ENCODE measurements at places on chromosomes 1 and 21.
A peak's percentile ranks its signal among the peaks of the same experiment; 100 is the strongest.

DNA sequence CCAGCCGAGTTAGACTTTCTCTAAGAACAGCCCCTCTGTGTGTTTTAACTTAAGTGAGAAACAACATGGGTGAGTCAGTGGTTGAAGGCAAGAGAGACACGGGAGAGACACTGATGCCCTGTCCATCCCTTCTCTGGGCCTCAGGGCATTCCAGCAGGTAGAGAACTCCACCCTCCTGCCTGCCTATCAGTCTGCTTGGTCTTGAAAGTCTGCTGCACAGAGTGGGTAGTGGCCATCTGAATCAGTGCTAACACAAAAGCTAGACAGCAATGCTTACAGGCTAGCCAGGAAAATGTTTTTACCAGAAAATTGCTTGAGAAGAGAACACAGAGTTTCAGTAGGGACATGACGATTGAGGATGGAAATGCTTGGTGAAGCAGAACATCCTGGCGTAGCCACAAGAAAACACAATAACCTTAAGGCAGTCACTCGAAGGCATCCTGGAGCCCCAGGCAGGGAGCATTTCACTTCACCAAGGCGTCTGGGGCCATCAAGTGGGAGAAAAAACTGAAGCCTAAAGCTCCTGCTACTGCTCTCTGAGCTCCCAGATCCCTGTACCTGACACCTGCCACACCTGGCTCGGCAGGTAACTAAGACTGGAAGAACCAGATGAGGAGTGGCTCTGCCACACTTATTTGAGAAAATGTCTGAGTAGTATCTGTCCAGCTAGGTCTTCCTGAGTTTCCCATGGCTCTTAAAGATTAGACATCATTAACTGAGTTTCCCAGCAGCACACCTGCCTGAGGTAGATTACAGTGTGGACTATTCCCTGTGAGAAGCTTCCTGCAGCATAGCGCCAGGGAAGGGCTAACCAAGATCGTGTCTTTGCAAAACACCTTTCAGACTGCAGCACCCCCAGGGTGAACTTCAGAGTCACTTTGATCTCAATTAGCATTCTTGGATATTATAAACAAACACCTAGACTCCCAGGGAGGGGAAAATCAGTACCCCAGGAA is 18.1 kb upstream of the LBR start:
- no peak for DNase-seq

DNA sequence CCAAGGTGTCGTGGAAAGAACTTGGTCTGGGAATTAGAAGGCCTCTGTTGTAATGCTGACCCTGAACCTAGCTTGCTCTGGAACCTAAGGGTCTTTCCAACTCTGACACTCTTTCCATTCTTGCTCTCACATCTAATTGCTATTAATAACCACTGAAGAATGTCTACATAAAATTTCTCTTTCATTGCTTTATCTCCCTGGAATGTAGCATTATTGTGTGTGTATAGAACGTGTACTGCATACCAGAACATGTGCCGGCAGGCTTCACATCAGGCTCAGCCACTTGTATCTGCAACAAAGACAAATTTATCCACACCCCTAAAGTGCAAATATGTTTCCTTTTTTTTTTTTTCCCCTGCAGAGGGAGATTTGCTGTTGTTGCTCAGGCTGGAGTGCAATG is 13.9 kb upstream of the LAX1 start:
- DNase-seq: peak; percentile 65

GRCh38 chr21:36260802-36261201 is 59.2 kb upstream of the MORC3 start:
- no peak for DNase-seq

DNA sequence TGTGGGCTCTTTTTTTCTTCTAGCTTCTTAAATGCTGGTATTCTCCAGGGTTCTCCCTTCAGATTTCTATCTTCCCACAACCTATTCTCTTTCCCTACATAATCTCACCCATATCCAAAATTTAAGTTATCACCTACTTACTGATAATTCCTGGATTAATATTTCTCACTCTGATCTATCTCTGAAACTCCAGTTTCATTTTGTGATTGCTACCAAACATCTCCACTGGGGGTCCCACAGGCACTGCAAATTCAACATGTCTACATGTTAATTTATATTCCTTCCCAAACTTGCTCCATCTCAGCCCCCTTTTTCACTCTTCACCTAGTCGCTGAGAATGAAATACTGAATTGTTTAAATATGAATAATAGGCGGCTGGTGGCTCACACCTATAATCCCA is 9.9 kb upstream of the C1orf141 start:
- DNase-seq: no peak

- no peak for DNase-seq
Measured at GRCh38 chr1:64320922-64321614, 117.6 kb downstream of the UBE2U start.

- DNase-seq: no peak
Measured at GRCh38 chr1:163758977-163759670, 437.4 kb downstream of the NUF2 start.

DNA sequence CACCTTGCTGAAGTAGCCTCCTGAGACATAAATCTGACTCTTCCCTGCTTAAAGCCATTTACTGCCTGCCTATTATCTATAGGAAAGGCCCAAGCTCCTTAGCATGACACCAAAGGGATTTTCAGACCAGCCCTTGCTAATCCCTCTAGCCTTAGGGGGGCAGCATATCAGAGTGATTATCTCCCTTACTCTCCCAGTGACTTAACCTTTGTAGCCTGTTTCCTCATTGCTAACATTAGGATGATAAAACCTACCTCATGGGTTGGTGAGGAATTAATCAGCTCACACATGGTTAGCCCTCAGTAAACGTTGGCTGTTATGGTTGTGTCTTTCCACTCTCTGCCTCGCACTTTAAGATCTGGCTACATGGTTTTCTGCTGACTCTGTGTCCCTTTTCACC is 70.1 kb downstream of the ROR1 start:
- no peak for DNase-seq

DNA sequence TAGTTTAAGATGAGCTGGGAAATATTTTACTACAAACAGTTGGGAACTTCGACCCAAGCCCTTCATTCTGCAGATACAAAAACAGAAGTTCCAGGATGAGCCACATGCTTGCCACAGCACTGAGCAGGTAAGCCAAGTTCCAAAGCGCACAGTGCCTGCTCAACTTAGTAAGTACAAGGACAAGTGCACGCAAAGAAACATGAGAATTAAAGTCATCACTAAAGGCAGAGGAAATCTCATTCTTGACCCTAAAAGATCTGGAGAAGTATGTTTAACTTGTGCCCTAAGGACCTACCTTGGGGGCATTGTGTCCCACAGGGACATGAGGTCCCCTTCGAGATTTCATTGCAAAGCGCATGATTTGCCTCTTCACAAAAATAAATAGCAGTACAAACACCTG is 1.2 kb upstream of the UBAP2L start:
- no peak for DNase-seq

DNA sequence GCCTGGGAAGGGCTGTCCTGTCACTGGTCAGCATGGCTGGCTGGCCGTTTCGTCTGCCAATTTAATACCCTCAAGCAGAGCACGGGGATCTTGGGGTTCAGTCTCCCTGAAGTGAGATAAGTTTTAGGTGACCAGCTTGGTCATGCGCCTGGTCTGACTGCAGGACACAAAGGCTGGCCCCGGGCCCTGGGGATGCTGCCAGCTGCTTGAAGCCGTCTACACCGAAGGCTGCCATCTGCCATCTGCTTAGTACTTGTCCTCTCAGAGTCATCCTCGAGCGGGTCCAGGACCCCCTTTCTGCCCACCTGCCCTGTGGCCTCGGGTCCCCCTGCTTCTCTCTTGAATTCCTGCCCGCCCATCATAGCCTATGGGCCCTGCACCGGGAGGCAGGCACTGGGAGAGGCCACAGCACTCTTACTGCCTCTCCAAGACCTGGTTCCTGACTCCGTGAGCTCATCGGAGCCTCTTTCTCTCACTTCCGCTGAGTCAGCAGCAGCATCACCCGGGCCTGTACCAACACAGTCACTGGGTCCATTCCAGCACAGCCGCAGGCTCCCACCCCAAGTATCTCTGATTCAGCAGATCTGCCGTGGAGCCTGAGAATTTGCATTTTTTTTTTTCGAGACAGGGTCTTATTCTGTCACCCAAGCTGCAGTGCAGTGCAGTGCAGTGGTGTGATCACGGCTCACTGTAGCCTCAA is 7.0 kb downstream of the FBLIM1 start:
- no peak for DNase-seq

- DNase-seq: no peak
Measured at GRCh38 chr21:45578176-45578801, 36.0 kb upstream of the SLC19A1 start.

DNA sequence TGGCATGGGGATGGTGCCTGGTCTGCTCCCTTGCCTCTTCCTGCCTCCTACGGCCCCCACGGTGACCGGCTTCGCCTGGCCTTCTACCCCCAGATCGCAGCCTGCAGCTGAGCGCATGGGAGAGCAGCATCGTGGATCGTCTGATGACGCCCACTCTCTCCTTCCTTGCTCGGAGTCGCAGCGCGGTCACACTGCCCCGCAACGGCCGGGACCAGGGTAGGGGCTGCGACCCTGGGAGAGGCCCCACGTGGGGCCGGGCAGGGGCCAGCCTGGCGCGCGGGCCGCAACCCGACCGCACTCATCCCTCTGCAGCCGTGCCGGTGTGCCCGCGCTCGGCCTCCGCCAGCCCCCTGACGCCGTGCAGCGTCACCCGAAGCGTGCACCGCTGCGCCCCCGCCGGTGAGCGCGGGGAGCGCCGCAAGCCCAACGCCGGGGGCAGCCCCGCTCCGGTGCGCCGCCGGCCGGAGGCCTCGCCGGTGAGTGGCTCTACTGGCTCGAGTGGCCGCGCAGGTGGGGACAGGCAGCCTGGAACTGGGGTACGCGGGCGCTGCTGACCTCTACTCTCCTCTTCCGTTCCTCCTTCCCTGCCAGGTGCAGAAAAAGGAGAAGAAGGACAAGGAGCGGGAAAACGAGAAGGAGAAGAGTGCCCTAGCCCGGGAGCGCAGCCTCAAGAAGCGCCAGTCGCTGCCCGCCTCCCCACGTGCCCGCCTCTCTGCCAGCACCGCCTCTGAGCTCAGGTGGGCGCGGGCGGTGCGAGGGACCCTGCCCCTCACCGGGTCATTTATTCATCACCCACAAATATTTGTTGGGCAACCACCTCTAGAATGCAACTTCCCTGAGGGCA is 20.4 kb downstream of the MAP7D1 start:
- no peak for DNase-seq

DNA sequence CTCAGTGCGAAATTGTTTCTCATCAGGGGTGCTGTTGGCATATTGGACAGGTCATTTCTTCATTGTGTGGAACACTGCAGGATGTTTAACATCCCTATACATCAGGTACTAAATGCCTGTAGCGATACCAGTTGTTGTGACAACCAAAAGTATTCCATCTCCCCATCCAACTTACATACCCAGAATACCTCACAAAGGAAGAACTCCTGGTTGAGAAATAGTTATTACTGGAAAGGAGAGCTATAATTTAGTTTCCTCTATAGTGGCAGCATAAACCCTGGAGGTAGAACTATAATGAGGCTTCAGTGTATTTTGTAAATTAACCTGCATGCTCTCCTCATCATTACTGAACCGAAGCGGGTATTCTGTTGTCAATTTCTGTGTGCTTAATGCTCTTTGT is 45.1 kb downstream of the IVNS1ABP start:
- DNase-seq: no peak

DNA sequence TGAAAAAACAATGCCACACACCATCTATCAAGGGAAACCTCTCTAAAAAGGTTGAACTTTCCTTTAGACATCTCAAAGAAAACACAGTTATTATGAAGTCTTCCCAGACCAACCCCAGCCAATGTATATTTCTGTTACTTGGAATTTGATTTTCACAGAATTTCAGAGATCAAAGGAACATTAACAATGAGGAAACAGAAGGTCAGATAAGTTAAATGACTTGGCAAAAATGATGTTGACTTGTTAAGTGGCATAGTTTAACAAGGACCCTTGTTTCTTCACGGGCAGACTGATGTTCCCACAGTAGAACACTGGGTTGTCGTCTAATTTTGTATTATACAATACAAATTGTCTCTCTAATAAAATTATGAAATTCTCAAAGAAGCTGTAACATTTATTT is 29.0 kb downstream of the NME7 start:
- no peak for DNase-seq

Data from fibroblast of skin of left quadriceps (primary cell).